ENCODE measurements at places on chromosomes 1 and 21.

GRCh38 chr21:14414932-14415508 is 32.1 kb upstream of the HSPA13 start:
- DNase-seq = no peak

DNA sequence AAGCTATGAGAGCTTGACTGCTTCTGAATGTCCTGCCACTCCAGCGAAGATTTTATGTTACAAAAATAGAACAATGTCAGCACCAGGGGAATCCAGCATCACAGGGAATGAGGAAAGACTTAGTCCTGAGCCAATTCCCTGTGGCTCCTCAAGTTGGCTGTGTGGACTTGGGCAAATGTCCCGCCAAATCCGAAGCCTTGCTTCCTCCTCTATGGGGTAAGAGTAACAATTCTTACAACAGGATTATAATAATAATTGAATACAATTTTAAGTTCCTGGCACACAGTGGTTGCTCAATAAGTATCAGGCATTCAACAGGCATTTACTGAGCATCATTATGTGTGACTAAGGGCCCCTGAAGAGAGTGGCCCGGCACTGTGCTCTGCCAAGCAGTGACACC is 44.4 kb downstream of the STPG1 start:
- DNase-seq = no peak

- no peak for DNase-seq
Observed at GRCh38 chr1:23384312-23385058, 14.8 kb upstream of the ZNF436 start.

GRCh38 chr1:117561551-117561950 is 44.3 kb upstream of the TENT5C start:
- no peak for DNase-seq
